ENCODE measurements at places on chromosomes 4 and X.

- no peak for DNase-seq
Observed at GRCh38 chr4:56786955-56787354, 34.5 kb downstream of the SPINK2 start.

DNA sequence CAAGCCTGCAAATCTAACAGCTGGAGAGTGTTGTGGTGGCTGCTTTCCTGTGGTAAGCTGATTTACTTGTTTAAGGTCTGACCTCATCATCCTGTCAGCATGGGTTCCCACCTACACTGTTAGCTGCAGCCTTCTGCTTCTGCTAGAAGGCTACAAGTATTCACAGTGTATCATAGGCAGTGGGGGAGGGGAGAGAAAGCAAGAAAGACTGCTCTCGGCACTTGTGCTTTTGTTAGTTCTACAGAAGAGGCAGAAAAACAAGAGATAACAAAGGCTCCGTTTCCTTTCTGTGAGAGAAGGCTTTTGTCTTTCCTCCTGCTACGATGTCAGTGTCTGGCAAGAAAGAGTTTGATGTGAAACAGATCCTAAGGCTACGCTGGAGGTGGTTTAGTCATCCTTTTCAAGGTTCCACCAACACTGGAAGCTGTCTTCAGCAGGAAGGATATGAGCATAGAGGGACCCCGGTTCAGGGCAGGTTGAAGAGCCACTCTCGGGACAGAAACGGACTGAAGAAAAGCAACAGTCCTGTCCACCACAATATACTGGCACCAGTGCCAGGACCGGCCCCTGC, at the start of gene KLHL4:
Gene KLHL4 (plus strand): TSS at position 232 of the 571 bp plus-strand sequence. CDS start 92 bp downstream, at position 324.
- peak; percentile 1 for DNase-seq

GRCh38 chr4:92658318-92658717, 354.6 kb downstream of the GRID2 start:
- no peak for DNase-seq

GRCh38 chr4:70666369-70666768, at the start of gene JCHAIN:
TSS of gene JCHAIN (minus strand) at chr4:70666508. CDS start at chr4:70666490, 18 bp downstream.
- DNase-seq, result no peak

GRCh38 chr4:12846368-12846767, 637.8 kb downstream of the RAB28 start:
- no peak for DNase-seq

GRCh38 chrX:1392376-1393068, 609 bp upstream of the SLC25A6 start:
- DNase-seq, result no peak

GRCh38 chrX:53882331-53882730, 161.9 kb downstream of the PHF8 start:
- no peak for DNase-seq

DNA sequence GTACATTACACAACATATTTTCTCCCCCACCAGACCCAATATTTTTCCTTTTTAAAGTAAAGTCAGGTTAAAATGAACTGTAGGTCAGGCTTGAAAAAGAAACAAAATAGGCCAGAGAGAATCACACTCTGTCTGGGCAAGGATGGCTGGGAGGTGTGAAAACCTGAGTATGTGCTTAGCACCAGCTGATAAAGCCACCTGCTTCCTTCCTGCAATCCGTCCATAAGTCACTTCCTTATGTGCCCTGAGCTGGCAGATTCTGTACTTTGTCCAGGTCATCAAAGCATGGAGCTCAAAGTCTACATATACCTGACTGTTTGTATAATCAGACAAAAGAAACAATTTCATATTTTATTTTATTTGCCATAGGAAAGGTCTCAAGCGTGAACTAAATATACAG, 37.7 kb downstream of the ANTXR2 start:
- no peak for DNase-seq

DNA sequence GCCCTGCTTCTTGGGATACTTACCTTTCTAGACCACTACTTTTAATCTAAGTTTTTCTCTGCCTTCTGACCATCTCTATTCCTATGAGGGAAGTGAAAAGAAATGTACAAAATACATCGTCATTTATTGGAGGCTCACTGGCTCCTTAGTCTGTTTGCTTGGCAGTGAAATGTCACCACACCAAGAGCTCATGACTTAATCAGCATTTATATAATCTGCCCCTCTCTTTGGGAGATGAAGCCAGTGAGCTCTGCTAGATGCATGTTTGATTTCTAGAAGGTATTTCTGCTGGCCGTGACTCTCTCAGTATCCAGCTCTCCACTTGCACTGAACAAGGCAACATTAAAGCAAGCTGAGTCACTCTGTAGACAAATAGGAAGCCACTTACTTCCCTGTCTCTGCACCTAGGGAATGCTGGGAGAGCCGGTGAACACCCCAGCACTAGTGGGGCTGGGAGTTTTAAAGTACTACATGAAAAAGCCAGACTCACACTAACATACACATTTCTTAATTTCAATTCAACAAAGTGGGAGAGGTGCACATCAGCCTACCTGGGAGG, 79.1 kb downstream of the MID1IP1 start:
- no peak for DNase-seq

DNA sequence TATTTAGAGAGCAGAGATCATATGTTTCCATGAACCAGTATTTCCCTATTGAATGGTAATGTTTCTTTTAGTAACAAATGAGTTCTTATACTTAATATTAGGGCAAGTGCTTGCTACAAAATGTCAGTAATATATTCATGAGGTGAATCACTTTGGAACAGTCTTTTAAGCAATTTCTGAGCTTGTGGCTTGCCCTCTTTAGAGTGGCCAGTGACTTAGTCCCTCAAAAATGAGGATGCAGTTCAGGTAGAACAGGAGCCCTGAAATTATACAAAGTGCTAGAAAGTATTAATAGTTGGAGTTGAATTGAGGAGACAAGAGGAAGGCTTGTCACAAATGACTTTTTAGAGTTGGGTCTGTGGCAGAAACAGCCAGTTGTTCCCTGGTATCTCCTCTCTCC, 53.4 kb upstream of the PITX2 start:
- DNase-seq, result no peak

- DNase-seq, result no peak
Observed at GRCh38 chr4:54687887-54688841, 30.4 kb downstream of the KIT start.

DNA sequence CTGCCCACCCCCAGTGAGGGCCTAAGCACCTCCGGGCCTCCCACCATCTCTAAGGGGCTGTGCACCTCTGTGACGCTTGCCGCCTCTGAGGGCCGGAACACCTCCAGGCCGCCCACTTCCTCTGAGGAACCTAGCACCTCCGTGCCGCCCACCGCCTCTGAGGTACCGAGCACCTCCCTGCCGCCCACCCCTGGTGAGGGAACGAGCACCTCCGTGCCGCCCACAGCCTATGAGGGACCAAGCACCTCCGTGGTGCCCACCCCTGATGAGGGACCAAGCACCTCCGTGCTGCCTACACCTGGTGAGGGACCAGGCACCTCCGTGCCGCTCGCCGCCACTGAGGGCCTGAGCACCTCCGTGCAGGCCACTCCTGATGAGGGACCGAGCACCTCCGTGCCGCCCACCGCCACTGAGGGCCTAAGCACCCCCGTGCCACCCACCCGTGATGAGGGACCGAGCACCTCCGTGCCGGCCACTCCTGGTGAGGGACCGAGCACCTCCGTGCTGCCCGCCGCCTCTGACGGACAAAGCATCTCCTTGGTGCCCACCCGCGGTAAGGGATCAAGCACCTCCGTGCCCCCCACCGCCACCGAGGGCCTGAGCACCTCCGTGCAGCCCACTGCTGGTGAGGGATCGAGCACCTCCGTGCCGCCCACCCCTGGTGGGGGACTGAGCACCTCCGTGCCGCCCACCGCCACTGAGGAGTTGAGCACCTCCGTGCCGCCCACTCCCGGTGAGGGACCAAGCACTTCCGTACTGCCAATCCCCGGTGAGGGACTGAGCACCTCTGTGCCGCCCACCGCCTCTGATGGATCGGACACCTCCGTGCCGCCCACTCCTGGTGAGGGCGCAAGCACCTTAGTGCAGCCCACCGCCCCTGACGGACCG, 977 bp downstream of the MAGEE1 start:
- no peak for DNase-seq

GRCh38 chrX:21816136-21816535, 23.3 kb upstream of the MBTPS2 start:
- DNase-seq, result no peak

DNA sequence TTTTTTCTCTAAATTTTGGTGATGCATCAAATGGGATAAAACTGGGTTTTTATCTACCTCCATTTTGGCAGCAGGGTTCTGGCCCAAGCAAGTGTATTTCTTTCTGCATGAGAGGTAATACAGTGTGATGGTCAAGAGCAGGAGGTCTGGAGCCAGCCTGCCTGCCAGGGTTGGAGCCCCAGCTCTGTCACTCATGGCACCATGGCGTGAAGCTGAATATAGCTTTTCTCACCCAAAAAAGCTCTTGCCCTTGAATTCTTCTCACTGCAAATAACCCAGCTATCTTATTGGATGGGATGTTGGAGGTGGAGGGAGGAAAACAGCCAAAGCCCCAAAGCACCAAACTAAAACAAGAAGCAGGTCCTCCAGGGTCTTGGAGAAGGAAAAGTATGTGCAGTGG, 218.4 kb downstream of the ARHGAP10 start:
- no peak for DNase-seq

DNA sequence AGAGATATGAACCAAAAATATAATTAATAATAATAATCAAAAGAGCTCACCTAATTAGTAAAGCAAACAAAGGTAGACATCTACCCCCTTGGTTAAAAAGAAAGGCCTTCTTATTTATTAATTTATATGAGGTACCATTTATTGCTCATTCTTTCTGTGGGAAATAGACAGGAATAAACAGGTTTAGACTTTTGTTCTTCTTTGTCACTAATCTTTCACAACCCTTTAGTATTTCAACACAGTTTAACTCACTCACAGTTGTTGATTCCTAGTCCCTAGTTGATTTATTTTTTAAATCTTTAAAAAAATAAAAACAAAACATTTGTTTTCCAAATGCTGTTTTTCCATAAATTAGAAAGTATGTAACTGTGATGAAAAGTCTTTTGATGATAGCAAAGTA, 5.6 kb downstream of the PPARGC1A start:
- no peak for DNase-seq

DNA sequence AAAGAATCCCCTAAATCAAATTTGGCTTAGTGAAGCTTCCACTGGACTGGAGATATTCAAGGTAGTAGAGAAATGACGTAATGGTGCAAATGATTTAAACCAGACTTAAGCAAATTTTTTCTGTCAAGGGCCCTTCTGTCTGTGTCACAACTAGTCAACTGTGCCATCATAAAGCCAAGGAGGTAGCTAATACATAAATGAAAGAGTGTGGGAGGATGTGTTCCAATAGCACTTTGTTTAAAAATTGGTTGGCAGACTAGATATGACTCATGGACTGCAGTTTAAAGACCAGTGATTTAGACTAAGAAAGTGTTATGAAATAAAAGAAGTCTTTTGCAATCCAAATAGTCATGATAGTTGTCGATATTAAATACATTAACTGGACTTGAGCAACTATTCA, 24.3 kb upstream of the TEX13C start:
- DNase-seq, result no peak

DNA sequence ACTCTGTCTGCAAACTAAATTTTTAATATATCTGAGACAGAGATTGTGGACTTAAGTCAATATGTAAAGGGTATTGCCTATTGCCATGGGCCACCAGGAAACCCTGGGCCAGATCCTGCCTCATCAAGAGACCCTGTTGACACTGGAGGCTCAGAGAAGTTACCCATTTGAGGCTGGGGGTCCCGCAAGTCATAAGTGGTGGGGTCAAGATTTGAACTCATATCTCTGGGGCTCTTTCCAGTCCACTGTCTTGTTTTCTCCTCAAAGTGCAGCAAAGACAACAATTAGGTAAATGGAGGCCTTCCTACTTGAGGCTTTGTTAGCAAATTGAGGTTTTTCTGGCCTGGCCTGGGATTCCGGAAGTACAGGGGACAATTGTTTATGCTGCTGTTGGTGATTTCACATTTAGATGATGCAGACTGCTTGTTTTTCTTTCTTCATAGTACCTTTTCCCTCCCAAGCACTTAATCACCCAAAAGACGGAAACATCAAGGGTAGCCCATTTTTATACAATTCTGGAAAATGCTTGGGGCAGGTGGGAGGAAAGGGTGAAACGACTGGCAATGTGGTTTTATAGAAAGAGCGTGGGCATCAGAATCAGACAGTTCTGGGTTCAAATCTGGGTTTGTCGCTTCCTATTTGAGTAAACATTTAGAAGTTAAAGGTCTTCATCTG, 160.0 kb downstream of the SMIM20 start:
- no peak for DNase-seq

- DNase-seq, result no peak
Observed at GRCh38 chrX:42246814-42247213, 323.5 kb upstream of the CASK start.

- DNase-seq, result no peak
Observed at GRCh38 chrX:66622209-66622608, 16.7 kb downstream of the EDA2R start.

DNA sequence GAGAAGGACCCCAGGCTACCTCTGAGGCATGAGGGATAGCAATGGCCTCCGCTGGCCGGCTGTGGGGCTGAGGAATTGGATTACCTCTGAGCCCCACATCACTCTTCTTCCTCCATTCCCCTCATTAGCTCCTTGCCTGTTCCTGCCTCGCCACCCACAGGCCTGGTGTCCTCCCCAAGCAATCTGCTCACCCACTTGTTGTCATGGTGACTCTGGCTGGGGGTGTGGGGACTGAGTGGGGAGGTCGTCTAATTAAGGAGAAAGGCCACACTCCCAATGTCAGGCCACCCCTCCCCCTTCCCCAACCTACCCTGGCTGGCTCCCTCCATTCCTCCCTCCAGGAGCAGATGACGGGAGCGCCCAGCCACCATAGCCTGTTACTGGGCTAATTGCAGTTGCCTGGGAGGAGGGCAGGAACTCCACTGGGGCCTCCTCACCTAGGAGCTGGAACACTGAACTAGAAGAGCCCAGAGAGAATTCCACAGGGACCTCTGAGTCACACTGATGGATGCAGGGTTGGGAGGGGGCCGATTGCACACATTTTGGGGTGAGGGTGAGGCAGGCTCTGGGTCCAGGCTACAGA, 20.7 kb downstream of the NALF2 start:
- DNase-seq, result no peak

DNA sequence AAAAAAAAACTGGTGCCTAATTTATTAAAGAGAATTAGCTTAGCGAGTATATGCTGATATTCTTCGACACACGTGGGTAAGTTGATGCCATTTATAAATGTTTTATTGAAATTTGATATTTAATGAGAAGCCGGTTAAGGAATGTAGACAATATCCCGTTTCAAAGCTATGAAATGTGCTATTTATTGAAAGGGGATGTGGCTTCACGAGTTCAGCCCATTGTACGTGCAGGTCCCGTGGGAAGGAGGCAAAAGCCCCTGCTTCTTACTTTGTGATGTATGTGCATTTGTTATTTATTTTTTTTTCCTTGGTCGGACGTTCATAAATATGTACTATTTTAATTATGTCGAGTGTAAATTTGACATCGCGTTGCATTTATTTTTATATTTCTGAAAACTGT, 20.2 kb downstream of the SHOX start:
- DNase-seq, result no peak

GRCh38 chr4:111639876-111640275, 505.4 kb upstream of the FAM241A start:
- no peak for DNase-seq

DNA sequence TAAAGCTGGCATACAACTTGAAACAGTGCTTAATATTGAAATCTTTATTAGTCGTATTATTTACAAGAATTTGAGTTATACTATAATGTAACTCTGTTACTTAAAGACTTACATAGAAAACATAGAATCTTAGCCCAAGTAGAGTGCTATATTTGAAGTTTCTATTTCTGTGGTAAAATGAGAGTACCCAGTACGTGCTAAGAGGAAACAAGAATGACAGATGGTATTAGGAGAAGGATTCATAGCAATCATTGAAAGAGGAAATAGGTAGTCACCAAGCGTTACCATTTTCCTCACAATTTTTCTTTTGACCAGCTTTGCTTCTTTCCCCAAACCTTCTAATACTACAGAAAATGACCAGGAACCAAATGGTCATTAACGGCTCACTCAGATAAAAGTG, 412.1 kb upstream of the GRIA3 start:
- DNase-seq, result no peak

Data from C1 segment of cervical spinal cord (tissue), 14 donors.